ENCODE measurements at places on chromosomes 7 and 10.

- no peak for DNase-seq
These were observed 316.5 kb downstream of the WDR11 start for GRCh38 chr10:121167534-121168243.

GRCh38 chr7:17781491-17782215 lies 158.6 kb downstream of the SNX13 start:
- DNase-seq, result peak; percentile 7

DNA sequence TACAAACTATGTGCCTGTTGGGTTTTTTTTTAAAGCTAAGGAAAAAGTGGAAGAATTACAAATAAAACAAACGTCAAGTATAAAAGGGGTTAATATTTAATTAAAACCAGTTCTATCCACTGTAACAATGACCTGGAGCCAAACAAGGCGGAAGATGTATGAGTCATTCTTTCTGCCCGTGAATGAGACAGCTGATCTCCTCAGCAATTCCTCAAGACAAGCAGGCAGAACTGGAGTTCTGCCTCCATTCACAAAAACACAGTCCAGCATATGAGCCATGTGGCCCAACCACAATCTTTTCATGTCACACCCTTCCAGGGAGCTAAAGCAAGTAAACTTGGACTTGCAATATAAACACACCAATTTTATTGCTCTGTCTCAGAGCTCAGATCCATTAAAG lies 8.4 kb downstream of the ETV1 start:
- peak; percentile 60 for DNase-seq

- no peak for DNase-seq
These were observed 6.3 kb downstream of the ZNF212 start for GRCh38 chr7:149245744-149246143.

DNA sequence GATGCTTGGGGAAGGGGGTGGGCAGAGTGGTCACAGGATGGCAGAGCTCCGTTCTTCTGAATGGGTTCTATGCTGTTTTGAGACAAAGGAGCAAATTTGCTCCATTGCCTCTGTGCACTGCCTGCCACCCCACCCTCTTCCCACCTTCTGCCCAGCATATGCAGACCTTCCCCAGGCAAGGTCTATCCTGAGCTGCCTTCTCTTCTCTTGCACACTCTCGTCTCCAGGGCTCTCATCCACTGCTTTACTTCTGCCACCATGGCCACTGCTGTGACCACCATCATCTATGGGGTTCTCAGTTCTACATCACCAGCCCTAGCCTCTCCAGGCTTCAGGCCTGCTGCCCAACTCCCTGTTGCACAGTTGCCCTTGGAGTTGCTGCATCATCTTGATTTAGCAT lies 230.4 kb downstream of the TMEM178B start:
- no peak for DNase-seq

DNA sequence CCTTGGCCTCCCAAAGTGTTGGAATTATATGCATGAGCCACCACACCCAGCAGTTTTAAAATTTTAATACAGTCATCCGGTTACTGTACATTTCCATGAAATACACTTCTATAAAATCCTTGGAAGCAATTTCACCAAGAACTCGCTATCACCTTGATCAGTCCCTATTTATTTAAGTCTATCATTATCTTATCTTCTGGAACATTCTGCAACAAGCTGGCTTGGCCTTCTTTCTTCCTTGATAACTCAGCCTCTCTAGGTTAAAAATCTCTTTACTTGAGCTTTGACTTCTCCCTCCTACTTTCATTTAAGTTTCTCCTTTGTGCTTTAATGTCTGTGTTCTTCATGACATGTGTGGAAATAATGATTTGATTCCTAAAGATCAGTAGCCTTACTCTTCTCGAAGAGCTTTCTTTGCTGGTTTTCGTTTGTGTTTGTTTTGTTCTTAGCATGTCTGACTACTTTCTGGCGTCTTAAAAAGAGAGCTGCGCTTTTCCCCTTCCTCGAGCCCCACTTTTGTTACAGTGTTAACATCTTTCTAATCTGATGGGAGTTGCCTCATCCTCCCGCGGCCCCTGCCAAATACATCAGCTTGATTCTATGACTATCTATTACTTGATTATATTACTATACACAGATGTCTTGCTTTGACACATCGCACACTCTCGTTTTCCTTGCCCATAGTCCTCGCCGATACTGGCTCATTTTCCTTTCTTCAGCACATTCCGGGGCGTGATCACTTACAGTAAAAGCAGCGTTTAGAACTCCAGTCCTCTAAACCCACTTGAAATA lies 11.1 kb upstream of the CALML5 start:
- DNase-seq, result no peak

GRCh38 chr10:103111918-103112877 lies 80.9 kb downstream of the NT5C2 start:
- no peak for DNase-seq

DNA sequence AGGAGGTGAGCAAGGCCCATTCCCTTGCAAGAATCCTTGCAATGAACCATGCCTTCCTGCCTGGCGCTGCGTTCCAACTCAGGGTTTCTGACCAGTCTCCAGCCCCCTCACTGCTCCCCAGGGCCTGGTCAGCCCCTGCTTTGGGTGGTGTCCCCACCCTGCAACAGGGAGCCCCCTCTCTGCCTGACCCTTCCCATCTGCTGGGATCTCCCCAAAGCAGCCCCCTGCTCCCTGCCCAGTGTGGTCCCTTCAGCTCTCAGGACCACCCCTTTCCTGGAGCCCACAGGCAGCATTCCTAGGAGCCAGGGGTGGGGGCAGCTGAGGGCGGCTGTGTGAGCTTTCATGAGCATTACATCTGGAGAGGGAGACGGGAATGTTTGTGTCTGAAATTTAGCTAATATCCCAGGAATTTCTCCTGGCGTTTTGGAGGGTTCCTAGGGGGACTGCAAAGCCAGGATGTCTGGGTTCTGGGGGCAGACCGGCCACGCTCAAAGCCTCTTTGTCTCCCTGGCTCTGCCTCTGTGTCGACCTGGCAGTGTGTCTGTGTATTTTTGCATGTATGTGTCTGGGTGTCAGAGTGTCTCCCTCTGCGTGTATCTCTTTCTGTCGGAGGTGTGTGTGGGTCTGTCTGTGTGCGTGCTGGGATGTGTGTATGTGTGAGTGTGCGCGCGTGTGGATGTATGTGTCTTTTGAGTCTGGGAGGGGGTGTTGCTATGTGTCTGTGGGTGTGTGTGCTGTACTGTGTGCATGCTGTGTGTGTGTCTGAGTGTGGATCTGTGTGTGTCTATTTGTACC lies 300.5 kb upstream of the ZMIZ1 start:
- DNase-seq, result no peak

- peak; percentile 7 for DNase-seq
These were observed 68.9 kb upstream of the ADO start for GRCh38 chr10:62735464-62736167.

DNA sequence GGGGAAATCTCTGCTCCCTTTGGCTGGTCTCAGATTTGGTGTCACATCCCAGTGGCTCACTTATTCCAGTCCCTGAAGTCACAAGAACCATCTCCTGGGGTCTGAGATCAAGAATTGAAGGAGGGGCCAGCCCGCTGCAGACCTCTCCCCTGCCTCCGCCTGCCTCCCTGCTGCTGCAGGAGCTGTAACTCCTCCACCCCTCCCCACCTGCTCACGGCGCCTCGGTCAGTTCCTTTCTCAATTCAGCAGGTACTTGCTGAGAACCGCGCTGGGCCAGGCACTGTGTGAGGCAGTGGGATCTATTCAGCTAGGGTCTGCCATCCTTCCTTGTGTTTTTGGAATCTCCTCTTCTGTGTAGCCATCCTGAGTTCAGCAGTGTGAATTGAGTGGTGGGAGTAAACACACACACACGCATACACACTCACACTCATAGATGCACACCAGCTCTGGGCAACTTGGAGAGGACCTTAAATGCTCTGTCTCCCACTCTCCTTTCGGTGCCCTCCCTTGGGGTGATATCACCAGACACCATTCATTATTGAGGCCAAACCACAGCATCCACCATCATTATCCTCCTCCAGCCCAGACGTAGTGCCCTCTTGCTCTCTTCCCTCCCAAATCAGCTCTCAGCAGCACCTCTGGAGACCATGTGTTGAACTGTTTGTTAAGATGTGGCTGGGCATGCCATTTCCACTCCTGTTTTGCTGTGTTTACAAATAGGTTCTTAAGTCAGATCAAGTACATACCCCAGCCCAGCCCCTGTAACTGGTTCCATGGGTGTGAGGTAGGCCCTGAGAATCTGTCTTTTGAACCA lies 22.0 kb upstream of the ANKRD2 start:
- no peak for DNase-seq

DNA sequence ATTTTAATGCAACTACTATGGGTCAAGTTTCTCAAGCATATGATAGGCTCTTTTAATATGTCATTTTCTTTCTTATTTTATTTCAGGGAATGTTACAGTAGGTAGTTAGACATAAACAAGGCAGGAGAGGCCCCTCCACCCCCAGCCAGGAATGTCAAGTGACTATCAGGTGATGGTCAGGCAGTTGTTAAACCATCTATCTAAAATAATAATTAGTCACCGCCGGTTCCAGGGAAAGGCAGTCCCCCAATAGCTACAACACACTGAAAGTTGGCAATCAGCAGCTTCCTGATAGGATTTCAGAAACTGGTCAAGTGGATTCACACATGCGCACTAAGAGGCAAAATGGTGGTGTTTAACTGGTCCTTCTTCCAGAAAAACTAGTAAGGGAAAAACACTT lies 9.3 kb downstream of the OLAH start:
- DNase-seq, result no peak

- DNase-seq, result no peak
These were observed 201.3 kb downstream of the ARL4A start for GRCh38 chr7:12888717-12889116.

GRCh38 chr7:49400891-49401550 lies 372.4 kb upstream of the VWC2 start:
- DNase-seq, result no peak

- DNase-seq, result no peak
These were observed 42.4 kb downstream of the SORBS1 start for GRCh38 chr10:95518455-95519452.

DNA sequence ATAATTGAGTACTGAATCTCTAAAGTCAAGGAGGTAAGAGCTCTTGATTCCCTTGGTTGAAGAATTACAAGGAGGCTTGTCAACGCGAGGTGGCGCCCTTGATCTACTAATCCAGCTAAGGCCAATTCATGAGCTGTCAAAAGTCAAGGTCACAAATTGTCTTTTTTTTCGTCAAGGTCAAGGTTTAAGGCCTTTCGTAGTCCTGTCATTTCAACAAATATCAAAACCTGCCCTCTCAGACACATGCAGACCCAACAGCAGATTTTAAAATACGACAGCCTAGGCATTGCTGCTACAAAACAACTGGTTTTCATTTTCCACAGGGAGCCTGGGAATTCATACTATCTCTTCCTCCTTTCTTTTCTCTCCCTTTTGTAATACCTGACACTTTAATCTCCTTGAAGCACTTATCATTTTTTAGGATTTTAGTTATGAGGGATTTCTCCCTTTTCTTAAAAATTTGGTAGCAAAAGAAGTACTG lies 3.6 kb downstream of the HOXA13 start:
- DNase-seq, result peak; percentile 51

- no peak for DNase-seq
These were observed 205.3 kb downstream of the CHRM2 start for GRCh38 chr7:137073571-137074325.

GRCh38 chr7:997404-998395 lies 14.7 kb downstream of the CYP2W1 start:
- DNase-seq, result no peak

DNA sequence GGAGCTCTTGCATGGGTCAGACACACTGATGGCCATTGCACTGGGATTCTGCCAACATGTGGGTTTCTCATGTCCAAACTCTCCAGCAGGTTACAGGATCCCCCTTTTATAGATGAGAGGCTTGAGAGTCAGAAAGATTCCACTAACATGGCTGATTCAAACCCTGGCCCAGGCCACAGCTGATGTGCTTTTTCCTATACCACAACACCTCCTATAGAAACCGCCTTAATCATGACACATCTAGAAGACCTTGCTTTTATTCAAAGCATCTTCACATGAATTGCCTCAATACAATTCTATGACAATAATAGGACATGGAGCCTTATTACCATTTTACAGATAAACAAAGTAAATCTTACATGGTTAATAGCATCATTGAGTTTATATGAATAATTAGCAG lies 188.6 kb downstream of the DPY19L1 start:
- no peak for DNase-seq

GRCh38 chr7:54995610-54996363 lies 23.0 kb upstream of the EGFR start:
- DNase-seq, result peak; percentile 48

DNA sequence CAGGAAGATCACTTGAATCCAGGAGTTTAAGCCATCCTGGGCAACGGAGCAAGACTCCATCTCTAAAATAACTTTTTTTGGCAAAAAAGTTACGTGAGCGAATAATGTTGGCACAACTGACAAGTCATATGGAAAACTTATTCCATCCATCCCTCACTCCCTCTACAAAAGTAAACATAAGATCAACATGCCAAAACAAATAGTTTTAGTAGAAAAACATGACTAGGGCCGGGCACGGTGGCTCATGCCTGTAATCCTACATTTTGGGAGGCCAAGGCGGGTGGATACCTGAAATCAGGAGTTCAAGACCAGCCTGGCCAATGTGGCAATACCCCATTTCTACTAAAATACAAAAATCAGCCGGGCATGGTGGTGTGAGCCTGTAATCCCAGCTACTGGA lies 25.6 kb downstream of the SLC25A16 start:
- DNase-seq, result no peak

GRCh38 chr7:92330835-92331438 lies 85.2 kb downstream of the ANKIB1 start:
- DNase-seq, result no peak

GRCh38 chr10:75429159-75429827 lies 2.1 kb upstream of the LRMDA start:
- no peak for DNase-seq

DNA sequence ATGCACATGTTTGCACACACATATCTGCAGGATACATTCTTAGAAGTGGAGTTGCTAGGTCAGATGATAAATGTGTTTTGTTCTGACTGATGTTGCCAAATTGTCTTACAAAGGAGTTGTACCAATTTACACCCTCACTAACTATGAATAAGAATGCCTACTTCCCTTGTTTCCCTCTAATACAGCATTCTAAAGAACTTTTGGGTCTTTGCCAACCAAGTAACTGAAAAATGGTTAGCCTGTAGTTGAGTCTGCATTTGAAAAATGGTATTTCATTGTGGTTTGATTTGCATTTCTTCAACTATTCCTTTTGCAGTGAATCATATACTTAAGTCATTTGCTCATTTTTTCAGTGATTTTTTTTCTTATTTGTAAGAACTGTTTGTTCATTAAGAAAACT lies 48.4 kb downstream of the TMEM26 start:
- no peak for DNase-seq

- DNase-seq, result no peak
These were observed 273.4 kb upstream of the CSTF2T start for GRCh38 chr10:51972733-51973346.

GRCh38 chr10:82826132-82826531 lies 951.1 kb downstream of the NRG3 start:
- peak; percentile 78 for DNase-seq

GRCh38 chr7:42214060-42214679 lies 22.8 kb downstream of the GLI3 start:
- no peak for DNase-seq
